ENCODE measurements at places on chromosomes 13 and 19. TPM values are rescaled to one million over a fixed set of nuclear protein-coding genes. Genes with fewer than 3 reads are reported as not detected.

The ZNF177 gene
- total RNA-seq = 1.5 TPM

The ZNF433 gene
- total RNA-seq = 7.9 TPM

The PTH2 gene
- not detected for total RNA-seq

The LILRB4 gene
- not detected for total RNA-seq

The TRMT1 gene
- 19.7 TPM for total RNA-seq

The THAP8 gene
- 0.50 TPM for total RNA-seq

The SYT3 gene
- total RNA-seq = 0.13 TPM

The LRRC63 gene
- not detected for total RNA-seq

The PRODH2 gene
- total RNA-seq = not detected

The LRRC8E gene
- 5.5 TPM for total RNA-seq

Data from aortic smooth muscle cell (primary cell).